ENCODE measurements at places on chromosomes 7 and 10. TPM values are rescaled to one million over a fixed set of nuclear protein-coding genes. Genes with fewer than 3 reads are reported as not detected.

SPDYE16 gene
- not detected for total RNA-seq

SPAM1 gene
- total RNA-seq = not detected

ZNF467 gene
- total RNA-seq = 0.55 TPM

ASAH2B gene
- 3.4 TPM for total RNA-seq

PAPOLB gene
- total RNA-seq = not detected

HIPK2 gene
- total RNA-seq = 8.6 TPM

GRCh38 chr7:101218236-101219125 is 516 bp downstream of the ZNHIT1 start:
- no peak for DNase-seq

GRCh38 chr7:522071-522950 is 2.7 kb upstream of the PDGFA start:
- peak; percentile 89 for DNase-seq

DNA sequence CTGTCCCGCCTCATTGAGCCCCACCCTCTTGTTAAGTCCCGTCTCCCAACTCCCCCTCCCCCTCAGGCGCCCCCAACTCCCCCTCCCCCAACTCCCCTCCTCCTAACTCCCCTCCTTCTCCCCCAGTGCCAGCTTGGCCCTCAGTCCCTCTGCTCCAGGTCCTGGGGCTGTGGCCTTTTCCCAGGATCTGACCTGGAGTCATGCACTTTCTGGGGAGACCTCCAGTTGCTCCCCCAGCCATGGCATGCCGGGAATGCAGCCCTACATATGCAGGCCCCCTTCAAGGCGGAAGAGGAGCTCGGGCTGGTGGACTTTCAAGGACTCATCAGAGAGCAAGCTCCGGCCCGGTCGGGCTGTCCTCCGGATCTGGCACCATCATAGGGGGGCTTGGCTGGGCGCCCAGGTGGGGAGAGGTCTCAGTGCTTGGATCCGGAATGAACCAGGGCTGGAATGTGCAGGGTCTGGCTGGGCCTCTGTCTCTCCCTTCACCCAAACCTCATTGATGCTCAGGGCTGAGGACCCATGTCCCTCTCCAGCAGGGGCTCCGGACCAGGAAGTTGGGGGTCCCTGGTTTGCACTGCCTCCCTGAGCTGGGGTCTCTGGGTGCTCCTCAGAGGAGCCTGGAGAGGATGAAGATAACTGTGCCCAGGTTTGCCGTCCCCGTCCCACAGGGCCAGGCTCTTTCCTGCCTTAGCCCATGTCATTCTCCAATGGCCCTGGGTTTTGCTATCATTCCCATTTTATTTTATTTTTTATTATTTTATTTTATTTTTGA is 41.1 kb downstream of the TMEM270 start:
- DNase-seq = peak; percentile 82

DNA sequence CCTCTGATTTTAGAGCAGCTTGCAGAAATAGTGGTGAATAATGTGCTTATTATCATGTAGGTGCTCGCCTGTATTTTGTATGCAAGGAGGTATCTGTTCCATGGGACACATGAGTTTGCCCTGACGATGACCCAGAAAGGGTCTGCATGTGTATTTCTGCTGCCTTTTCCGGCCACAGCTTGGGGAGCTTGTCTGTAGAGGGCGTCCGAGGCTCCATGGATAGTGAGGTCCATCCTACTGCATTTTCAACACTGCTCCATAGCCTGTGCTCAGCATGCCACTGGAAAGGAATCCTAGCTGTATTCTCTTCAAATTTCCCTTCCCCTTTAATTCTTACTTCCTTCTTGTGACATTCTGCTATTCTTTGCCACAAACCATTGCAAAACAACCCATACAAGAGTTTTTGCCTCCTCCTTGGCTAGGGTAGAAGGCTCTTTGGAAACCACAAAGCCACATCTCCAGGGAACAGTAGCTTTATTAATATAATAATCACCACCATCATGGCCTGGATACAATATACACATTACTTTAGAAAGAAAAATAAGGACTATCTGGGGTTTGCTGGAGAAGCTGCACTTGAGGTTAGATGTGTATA is 127.7 kb downstream of the DYNC1I1 start:
- DNase-seq = peak; percentile 51

DNA sequence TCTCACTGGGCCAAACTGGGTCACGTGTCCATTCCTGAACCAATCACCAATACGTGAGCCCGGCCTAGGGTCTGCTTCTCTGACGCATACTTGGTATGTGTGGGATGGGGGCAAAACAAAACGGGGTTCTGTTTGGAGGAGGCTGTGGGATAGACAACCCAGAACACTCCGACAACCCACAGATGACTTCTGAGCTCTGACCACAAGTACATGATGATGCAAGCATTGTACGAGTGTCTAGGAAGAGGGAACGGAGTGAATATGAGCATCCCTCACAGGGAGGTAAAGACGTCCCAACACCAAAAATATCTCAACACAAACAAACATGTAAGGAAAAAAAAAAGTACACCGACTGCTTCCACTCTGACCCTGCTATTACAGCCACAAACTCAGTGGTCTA is 5.6 kb downstream of the DAGLB start:
- DNase-seq = no peak
